ENCODE measurements at places on chromosomes 11 and 22.

DNA sequence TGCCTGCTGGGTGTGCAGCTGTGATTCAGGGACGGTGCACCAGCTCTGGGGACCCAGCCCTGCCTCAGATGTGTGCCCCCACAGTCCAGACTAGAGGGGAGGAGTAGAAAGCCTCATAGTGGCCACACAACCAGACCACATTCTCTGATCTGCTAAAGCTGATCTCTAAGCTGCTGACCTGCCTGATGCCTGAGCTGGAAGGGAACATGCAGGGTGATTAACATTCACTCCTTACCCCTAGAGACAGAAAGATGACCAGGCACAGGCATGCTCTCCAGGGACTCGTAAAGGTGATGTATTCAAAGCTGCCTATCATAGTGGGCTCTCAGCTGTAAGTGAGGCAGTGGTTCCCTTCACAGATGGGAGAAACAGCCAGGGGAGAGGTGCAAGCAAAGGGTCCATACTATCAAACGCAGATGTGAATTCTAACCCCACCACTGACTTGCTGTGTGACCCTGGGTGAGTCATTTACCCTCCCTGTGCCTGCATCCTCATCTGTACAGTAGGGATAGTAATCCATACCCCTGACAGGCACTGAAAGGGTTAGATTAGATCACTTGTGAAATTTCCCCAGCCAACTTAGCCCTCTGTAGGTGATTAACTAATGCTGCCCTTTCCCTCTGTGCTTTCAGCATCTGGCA, 29.0 kb upstream of the LRRC32 start:
- no peak for DNase-seq

DNA sequence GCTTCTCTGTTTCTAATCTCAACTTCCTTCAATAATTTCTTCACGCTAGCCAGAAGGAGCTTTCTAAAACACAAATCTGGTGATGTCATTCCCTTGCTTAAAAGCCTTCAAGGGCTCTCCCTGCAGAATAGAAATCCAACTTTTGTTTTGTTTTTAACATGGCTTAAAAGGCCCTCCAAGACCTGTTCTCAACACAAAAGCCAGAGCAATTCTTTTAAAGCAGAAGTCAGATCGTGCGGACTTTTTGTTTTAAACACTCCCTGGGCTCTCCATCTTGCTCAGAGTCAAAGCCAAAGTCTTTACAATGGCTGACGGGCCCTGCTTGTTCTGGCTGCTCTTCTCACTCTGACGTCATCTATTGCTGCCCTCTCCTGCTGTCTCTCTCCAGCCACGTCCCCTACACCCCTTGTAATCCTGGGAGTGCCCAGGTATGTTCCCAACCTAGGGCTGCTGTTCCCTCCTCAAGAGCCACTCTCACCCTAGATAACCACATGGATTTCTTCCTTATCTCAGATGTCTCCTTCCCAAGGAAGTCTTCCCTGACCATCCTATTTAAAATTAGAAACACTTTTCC, 22.5 kb downstream of the TECTA start:
- DNase-seq, result no peak

DNA sequence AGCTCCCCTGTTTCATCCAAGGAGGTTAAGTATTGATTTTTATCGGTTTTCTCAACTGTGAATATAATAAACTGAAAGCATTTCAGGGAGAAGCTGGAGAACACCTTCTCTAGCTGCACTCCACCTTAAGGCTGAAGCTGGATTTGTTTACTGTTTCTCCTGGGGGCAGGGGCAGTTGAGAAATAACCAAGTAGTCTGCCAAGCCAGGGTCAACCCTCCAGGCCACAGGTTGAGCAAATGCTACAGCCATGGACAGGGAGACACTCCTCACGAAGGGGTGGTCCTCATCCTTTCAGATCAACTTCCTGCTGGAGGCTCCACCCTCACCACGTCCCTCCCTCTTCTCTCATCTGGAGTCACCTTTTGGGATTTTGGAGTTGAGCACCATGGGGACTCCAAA, at the start of gene TTC36:
TTC36 (plus strand) TSS at position 366 of the 400 bp plus-strand sequence; CDS start at position 387, 21 bp downstream.
- DNase-seq, result no peak

DNA sequence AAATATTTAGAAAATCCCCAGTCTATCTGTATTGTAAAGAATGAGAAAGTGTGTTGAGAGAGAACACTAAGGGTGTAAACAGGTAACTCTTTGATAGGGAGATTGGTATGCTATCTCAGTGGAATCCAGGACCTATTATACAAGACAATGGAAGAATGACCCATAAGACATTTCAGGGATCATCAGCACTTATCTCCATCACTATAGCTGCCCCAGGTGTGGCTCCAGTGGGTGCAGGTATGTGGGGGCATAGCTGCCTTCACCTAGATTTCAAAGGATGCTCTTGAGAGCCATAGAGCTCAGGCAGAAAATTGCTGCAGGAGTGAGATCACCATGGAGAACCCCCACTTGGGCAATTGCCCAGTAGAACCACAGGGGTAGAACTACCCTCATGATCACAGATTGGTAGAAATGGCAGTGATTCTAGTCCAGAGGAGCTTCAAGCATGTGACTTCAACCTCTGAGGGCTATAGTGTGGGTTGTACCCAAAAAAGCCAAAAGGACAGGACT, 252.3 kb upstream of the TBCEL start:
- DNase-seq, result no peak

DNA sequence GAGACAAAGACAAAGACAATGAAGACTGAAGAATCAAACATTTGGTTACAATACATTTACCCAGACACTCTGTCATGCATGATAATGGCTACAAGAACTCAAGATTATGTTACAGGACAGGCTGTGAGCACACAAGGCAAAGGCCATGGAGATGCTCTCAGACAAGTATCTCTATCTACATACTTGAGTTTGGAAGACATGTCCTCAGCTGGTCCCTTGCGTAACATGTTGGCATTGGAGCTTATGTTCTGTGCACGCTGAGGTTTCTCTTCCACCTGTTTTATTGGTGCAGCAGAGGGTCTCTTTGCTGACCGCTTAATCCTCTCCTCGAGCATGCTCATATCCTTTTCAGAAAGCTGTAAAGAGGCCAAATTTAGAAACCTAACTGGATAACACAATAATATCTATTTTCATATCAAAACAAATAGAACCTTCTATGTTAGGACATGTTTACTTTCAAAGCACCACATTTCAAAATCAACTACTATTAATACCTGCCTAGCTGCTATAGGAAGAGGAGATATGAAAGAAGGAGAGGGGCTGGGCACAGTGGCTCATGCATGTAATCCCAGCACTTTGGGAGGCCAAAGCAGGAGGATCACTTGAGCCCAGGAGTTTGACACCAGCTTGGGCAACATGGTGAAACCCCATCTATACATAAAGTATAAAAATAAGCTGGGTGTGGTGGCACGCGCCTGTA, 41.6 kb downstream of the F2 start:
- DNase-seq, result no peak

GRCh38 chr11:6472934-6473333, 807 bp downstream of the TRIM3 start:
- no peak for DNase-seq

- no peak for DNase-seq
These were observed 34.6 kb downstream of the OSBPL5 start for GRCh38 chr11:3130269-3131071.

DNA sequence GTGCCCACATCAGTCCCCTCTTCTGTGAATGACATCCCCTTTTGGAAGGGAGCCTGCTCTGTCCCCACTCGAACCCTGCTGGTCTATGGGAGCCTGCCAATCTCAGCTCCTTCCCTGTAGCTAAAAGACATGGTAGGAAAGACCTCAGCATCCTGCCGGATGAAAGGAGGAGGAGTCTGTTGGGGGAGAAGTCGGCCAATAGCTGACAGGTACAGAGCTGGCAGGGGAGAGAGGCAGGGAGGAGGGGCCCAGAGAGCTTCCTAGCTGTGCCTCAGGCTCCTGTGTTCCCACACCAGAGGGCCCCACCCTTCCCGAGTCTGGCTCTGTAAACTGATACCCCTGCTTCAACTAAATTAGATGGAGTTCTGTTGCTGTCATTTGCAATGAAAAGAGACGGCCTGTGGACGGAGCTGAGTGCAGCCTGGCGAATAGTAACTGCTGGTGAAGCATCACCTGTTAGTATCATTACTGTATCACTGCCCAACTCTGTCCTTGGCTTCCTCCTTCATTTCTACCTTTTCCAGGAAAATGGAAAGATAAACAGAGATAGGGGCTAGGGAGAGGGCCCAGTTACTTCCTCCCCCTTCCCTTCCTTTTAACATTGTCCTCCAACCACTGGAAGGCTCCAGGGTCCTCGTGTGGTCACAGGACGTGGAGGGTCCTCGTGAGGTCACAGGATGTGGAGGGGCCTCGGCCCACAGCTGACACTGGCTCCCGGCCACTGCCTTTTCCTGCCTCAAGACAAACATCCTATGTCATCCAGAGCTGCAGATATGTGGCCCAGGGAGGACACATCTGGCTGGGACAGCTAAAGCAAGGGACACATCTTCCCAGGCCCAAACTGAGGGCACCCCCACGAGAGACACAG, 15.1 kb downstream of the FXYD6 start:
- DNase-seq, result no peak

- DNase-seq, result no peak
These were observed 53.2 kb upstream of the NECTIN1 start for GRCh38 chr11:119782006-119782738.

DNA sequence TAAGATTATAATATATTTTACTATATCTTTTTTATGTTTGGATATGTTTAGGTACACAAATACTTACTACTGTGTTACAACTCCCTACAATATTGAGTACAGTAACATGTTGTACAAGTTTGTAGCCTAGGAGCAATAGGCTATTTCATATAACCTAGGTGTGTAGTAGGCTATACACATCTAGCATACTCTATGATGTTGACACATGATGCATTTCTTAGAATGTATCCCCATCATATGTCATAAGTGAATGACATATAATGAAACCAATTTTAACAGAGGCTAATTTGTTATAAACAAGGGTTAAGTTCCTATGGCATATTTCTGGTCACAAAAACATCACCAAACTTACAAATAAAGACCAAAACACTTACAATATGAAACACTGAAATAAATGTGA, 86.5 kb upstream of the RRM1 start:
- no peak for DNase-seq

DNA sequence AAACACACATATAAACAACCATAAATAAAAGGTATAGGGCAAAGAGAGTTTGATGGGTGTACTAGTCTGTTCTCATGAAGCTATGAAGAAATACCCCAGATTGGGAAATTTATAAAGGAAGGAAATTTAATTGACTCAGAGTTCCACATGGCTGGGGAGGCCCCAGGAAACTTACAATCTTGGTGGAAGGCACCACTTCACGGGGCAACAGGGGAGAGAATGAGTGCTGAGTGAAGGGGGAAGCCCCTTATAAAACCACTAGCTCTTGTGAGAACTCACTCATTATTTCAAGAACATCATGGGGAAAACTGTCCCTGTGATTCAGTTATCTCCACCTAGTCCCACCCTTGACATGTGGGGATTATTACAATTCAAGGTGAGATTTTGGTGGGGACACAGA, 385.9 kb upstream of the ANO5 start:
- DNase-seq, result no peak

- no peak for DNase-seq
These were observed 9.3 kb downstream of the SLC37A2 start for GRCh38 chr11:125072218-125072960.

DNA sequence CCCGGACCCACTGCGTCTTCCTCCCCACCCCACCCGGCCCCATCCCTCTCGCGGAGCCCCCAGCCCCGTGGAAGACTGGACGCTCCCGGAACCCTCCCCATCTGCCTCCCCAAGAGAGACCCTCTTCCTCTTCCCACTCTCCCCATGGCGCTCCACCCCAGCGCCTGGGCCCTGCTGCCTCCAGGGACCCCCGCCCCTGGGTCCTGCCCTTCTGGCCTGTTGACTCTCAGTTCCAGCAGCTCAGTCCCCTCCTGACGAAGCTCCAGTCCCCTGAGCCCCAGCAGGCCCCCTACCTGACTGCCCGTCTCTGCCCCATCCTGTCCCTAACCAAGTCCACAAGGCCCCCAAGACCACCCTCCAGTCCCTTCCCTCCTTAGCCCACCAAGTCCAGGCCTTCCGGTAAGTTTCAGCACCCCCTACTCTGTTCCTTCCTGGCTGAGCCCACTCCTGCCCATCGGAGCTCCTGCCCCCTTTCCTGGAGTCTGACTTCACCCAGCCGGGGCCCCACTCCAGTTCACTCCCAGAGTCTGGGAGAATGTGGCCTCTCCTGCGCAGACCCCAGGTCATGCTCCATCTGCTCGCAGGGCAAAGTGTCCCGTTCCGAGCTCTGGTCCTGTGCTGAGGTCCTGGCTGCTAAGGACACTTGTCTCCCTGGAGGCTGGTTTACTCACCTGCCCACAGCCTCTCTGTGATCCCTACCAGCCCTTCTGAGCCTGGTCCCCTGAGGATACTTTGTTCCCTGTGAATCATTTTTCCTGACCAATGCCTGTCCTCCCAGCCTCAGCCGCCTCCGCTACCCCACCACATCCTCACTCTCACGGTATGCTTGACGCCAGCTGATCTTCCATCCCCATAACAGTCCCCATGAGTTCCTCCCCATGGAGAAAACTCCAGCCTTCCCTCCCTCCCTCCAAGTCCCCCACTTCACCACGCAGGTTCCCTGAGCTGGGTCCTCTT, 722 bp downstream of the IFITM10 start:
- no peak for DNase-seq

GRCh38 chr11:116454951-116455350, 317.8 kb downstream of the BUD13 start:
- DNase-seq, result no peak

GRCh38 chr22:41823797-41824196, 9.1 kb upstream of the SREBF2 start:
- no peak for DNase-seq

GRCh38 chr22:36470994-36471331, 10.5 kb downstream of the TXN2 start:
- DNase-seq, result no peak

- DNase-seq, result no peak
These were observed 60.9 kb upstream of the LMO2 start for GRCh38 chr11:33952805-33953204.

GRCh38 chr11:12778240-12778905, 104.2 kb downstream of the TEAD1 start:
- DNase-seq, result no peak

- DNase-seq, result no peak
These were observed 4.8 kb downstream of the SLC35E4 start for GRCh38 chr22:30640361-30640760.

DNA sequence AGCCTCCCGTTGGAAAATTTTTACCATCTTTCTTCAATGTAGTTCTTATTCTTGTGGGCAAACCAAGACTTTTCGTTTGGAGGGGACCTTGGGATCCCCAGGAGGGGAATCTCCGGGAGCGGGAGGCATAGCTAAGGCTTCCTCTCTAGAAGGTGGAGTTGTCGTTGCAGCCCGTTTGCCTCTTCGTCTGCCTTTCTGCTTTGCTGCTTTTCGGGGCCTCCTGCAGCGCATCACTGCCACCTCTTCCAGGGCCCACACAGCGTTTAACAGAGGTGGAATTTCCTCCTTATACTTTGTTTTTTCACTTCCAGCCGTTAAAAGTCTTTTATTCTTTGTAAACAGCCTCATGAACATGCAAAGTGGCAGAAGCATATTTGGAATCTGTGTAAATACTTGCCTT, 3.5 kb upstream of the IFITM3 start:
- DNase-seq, result no peak

All from upper lobe of left lung (tissue), 6 donors.